GM12864 (cell line): ENCODE measurements at places on chromosomes 2 and 18.

DNA sequence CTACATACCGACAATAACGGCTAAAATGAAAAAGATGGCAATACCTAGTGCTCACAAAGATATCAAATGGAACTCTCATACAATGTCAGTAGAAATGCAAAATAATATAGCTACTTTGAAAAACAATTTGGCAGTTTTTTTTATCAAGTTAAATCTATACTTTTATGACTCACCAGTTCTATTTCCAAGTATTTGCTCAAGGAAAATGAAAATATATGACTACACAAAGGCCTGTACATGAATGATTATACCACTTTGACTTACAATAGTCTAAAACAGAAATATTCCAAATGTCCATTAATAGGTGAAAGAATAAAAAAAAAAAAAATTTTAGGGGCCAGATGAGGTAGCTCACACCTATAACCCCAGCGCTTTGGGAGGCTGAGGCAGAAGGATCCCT, 219.8 kb downstream of the ZRANB3 start:
- DNase-seq: no peak

- peak; percentile 74 for DNase-seq
Observed at GRCh38 chr2:10083692-10084211, 3.5 kb upstream of the CYS1 start.

GRCh38 chr18:10453806-10454680, at the start of gene APCDD1:
Gene APCDD1, plus strand, starts transcription at chr18:10454635. Its CDS starts 347 bp downstream, at chr18:10454982.
- DNase-seq: no peak

GRCh38 chr2:32719430-32719829, 91.6 kb downstream of the TTC27 start:
- no peak for DNase-seq

GRCh38 chr2:121348128-121348740, 63.2 kb upstream of the TFCP2L1 start:
- DNase-seq: no peak

- DNase-seq: no peak
Observed at GRCh38 chr18:23087352-23087751, 47.9 kb upstream of the CABLES1 start.

GRCh38 chr2:225496568-225496967, 97.1 kb downstream of the NYAP2 start:
- no peak for DNase-seq

- DNase-seq: no peak
Observed at GRCh38 chr2:183359867-183360266, 235.6 kb downstream of the NUP35 start.

DNA sequence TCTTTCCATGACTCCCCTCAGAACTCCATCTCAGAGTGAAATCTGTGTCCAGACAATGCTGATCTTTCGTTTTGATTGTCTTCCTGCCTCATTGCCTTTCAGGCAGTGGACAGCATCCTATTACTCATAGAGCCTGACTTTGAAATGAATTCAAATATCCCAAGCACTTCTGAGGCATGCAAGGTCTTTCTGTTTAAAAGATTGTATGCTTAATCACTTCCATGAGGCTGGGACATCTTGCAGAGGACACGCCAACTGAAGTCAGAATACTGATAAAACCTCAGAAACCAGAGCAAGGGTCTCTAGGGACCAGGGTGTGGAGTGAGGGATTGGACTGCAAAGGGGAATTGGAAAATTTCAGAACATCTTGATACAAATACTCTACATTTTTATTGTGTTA, 836.5 kb upstream of the ID2 start:
- DNase-seq: no peak

DNA sequence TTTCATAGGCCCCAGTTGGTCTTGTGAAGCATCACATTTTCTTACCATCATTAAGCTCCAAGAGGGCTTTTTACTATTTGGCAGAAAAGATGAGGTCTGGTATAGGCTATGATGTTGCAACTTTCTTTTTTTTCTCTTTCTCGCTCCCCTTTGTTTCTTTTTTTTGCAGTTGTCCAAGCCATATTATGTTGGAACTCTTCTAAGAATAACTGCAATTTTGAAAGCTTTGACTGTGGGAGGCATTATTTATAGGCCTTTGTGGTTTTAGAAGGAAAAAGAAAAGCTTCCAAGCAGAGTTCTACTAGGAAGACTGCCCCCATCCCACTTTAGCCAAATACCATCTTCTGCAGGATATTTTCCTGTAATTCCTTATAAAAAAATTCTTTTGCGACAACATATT, 571.6 kb downstream of the ARHGAP15 start:
- DNase-seq: no peak
